ENCODE measurements at places on chromosomes 11 and 22. TPM values are rescaled to one million over a fixed set of nuclear protein-coding genes. Genes with fewer than 3 reads are reported as not detected.

DNA sequence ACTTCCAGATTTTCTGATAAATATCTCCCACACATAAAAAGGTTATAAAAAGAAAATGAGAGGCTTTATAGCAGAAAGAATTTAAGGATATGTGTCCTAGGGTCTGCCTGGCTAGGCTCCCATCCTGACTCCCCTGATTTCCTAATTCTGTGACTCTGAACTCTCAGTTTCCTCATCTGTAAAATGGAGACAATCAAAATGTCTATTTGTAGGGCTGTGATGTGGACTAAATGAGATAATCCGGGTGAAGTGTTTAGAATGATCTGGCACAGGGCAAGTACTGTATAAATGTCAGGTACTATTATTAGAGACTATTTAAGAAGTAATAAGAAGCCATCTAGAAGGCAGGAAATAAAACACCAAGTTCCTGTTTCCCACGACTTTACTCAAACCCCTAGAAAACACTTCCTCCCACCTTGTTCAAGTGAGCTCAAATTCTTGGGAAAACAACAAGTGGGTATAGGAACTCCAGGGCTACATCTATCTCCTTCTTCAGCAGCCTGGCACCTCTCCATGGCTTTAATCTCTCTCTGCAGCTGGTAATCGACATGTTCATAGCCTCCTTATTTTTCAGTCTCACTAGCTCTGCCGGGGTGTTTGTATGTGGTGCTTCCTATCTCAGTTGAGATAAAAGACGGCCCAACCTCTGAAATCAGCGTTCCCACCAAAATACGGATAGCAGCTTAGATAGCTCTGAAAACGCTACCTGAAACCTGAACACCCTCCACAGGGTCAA is 6.7 kb downstream of the ASCC2 start:
- DNase-seq: no peak
- no peaks in the 10 kb centered on the region for H3K27me3 ChIP-seq
- no peak overlapping the region for H3K4me3 ChIP-seq

PIWIL4 gene
- not detected for total RNA-seq

GRCh38 chr11:2677127-2677526 is 22.7 kb downstream of the KCNQ1OT1 start:
- H3K36me3 ChIP-seq: peaks cover 79% of the 10 kb centered on the region
- H3K4me1 ChIP-seq: peaks cover 4% of the 10 kb centered on the region
- H3K27me3 ChIP-seq: no peaks in the 10 kb centered on the region
- no peak for DNase-seq

GRCh38 chr11:103436131-103436770 is 327.0 kb downstream of the DYNC2H1 start:
- H3K27me3 ChIP-seq: no peaks in the 10 kb centered on the region
- H3K4me3 ChIP-seq: no peak overlapping the region
- no peaks in the 10 kb centered on the region for H3K36me3 ChIP-seq
- H3K4me1 ChIP-seq: no peaks in the 10 kb centered on the region
- no peak for DNase-seq

- no peak overlapping the region for H3K27ac ChIP-seq
- no peaks in the 10 kb centered on the region for H3K27me3 ChIP-seq
- no peak overlapping the region for H3K4me3 ChIP-seq
Observed at GRCh38 chr11:10927538-10927937, 69.7 kb upstream of the ZBED5 start.

LRRC4C gene
- not detected for total RNA-seq

- no peaks in the 10 kb centered on the region for H3K27me3 ChIP-seq
- H3K36me3 ChIP-seq: peaks cover 22% of the 10 kb centered on the region
- H3K4me1 ChIP-seq: no peaks in the 10 kb centered on the region
- DNase-seq: peak; percentile 70
- peak within 1 kb of the TSS; percentile 54 for H3K4me3 ChIP-seq
Observed at GRCh38 chr11:65637794-65638419, at the start of gene SIPA1. TSS of gene SIPA1 (plus strand) at chr11:65638101. CDS start at chr11:65640922, 2,821 bp downstream.

KCNJ5 gene
- 3.2 TPM for total RNA-seq

- no peak overlapping the region for H3K4me3 ChIP-seq
- no peaks in the 10 kb centered on the region for H3K36me3 ChIP-seq
- no peak for DNase-seq
- H3K4me1 ChIP-seq: peaks cover 29% of the 10 kb centered on the region
Observed at GRCh38 chr11:2213384-2213842, 41.8 kb upstream of the TH start.

- DNase-seq: no peak
- H3K4me3 ChIP-seq: no peak overlapping the region
- no peaks in the 10 kb centered on the region for H3K36me3 ChIP-seq
- no peaks in the 10 kb centered on the region for H3K27me3 ChIP-seq
Observed at GRCh38 chr22:33362702-33363101, 304.5 kb upstream of the SYN3 start.

BTBD18 gene
- not detected for total RNA-seq
